ENCODE measurements at places on chromosomes 4 and X. TPM values are rescaled to one million over a fixed set of nuclear protein-coding genes. Genes with fewer than 3 reads are reported as not detected.

Gene PPP4R3C
- not detected for total RNA-seq

Gene FAM133A
- total RNA-seq: not detected

- no peak for DNase-seq
Measured at GRCh38 chr4:66609014-66609413, 936.3 kb downstream of the CENPC start.

DNA sequence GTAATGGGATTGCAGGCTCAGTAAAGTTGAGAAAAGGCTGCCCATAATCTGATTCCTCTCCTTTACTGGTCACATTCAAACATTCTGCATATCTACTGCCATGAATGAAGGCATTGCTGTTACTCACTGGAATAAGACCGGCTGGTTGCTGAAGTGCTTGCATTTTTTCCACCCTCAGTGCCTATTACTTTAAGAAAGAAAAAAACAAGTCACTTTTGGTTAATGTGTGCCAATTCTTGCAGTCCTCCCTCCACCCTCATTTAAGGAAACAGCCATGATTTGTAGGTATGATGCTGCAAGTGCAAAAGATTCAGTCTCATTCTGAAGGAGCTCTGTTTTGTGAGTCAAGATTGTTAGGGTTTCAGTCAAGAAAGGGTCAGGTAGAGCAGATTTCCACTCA is 94.9 kb downstream of the EMCN start:
- no peak for DNase-seq

DNA sequence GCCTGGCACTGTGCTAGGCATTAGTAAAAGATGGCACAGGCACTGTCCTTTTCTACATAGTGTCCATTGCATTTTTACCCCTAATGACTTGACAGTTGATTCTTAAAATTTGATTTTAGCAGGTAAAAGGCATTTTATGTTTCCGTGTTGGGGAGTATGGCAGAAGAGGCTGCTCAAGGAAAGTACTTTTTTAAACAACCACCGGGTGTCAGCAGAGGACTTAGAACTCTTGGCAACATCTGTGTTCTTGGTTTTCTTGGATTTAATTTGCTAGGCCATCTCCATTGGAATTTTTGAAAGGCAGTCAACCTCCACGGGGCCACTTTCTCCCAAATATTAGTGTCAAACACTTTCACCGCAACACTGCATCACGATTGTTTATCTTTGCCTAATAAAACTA is 102.9 kb downstream of the TSPAN7 start:
- no peak for DNase-seq
